ENCODE measurements at places on chromosomes 4 and X. TPM values are rescaled to one million over a fixed set of nuclear protein-coding genes. Genes with fewer than 3 reads are reported as not detected.
A peak's percentile ranks its signal among the peaks of the same experiment; 100 is the strongest.

Gene HSFX3
- total RNA-seq, result not detected

Gene PAGE4
- total RNA-seq, result not detected

Gene KLHL15
- total RNA-seq, result 9.6 TPM

Gene LRIT3
- total RNA-seq, result 0.15 TPM

Gene MAGEE2
- total RNA-seq, result not detected

Gene ARSJ
- not detected for total RNA-seq

DNA sequence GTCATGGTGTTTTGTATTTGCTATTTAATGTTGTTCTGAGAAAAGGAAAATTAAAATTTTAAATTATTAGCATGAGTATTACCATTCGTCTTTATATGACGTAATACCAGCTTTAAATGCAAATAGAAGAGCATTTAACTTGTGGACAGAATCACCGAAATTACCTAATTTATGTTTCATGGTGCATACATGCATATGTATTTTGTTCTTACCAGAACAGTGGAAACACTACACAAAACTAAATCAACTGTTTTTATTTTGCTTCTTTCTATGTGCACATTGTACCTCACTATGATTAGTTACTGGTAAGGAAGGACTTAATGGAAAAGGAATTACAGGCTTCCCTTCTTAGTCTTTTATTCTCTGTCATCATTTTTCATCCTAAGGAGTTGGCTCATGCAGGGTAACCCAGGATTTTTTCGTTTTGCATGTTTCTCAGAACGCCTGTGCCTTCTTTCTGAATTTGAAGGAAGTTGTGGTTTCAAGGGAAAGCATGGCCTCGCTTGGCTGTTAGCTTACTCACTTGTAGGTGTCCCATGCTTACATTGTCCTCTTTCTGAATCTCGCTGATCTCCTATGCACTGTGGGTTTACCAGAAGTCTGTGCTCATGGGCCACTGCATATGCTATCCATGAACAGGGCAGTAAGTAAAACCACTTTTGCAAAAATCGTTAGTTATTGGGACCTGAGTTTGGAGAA is 300.0 kb upstream of the PUDP start:
- no peaks in the 10 kb centered on the region for H3K27me3 ChIP-seq
- no peak overlapping the region for H3K4me3 ChIP-seq
- H3K4me1 ChIP-seq, result no peaks in the 10 kb centered on the region
- DNase-seq, result no peak

- H3K27ac ChIP-seq, result no peak overlapping the region
- H3K4me1 ChIP-seq, result no peaks in the 10 kb centered on the region
- DNase-seq, result no peak
Measured at GRCh38 chr4:25302626-25303025, 9.9 kb upstream of the ZCCHC4 start.

GRCh38 chr4:98482847-98483806 is 175.3 kb downstream of the TSPAN5 start:
- H3K4me1 ChIP-seq, result peaks cover 61% of the 10 kb centered on the region
- no peak overlapping the region for H3K4me3 ChIP-seq
- no peak for DNase-seq
- H3K27ac ChIP-seq, result peak overlapping the region; percentile 42

- peaks cover 2% of the 10 kb centered on the region for H3K4me1 ChIP-seq
- no peaks in the 10 kb centered on the region for H3K36me3 ChIP-seq
- H3K4me3 ChIP-seq, result no peak overlapping the region
- no peak overlapping the region for H3K27ac ChIP-seq
Measured at GRCh38 chrX:40971736-40972135, 113.5 kb upstream of the USP9X start.

- peaks cover 4% of the 10 kb centered on the region for H3K4me1 ChIP-seq
- DNase-seq, result peak; percentile 44
- no peaks in the 10 kb centered on the region for H3K27me3 ChIP-seq
- no peak overlapping the region for H3K4me3 ChIP-seq
Measured at GRCh38 chr4:52983563-52984303, 121.6 kb downstream of the RASL11B start.

DNA sequence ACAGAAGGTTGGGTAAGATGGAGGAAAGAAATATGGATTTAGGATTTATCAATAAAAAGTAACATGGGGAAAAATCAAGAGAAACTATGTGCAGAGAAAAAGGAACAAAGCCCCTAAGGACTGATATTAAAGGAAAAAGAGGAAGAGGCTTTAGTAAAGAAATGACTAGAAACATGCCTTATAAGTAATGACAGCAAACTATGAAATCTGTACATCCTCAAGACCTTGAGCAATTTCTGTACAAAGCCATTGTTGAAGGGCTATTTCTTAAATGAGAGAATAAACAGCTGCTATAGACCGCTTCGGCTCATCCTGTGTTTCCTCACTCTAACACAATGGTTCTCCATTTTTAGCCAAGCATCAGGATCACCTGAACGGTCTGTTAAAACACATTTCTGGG is 180.3 kb upstream of the ATOH1 start:
- H3K36me3 ChIP-seq, result no peaks in the 10 kb centered on the region
- DNase-seq, result no peak
- no peak overlapping the region for H3K4me3 ChIP-seq
- no peak overlapping the region for H3K27ac ChIP-seq
- no peaks in the 10 kb centered on the region for H3K4me1 ChIP-seq

GRCh38 chr4:41744572-41745291 is 3.8 kb downstream of the PHOX2B start:
- peaks cover 9% of the 10 kb centered on the region for H3K36me3 ChIP-seq
- peak overlapping the region; percentile 52 for H3K27ac ChIP-seq
- H3K4me1 ChIP-seq, result no peaks in the 10 kb centered on the region
- H3K27me3 ChIP-seq, result peaks cover 52% of the 10 kb centered on the region

- DNase-seq, result peak; percentile 39
- no peak overlapping the region for H3K4me3 ChIP-seq
- no peaks in the 10 kb centered on the region for H3K27me3 ChIP-seq
- peaks cover 16% of the 10 kb centered on the region for H3K4me1 ChIP-seq
Measured at GRCh38 chr4:113869743-113870375, 108.3 kb upstream of the CAMK2D start.

DNA sequence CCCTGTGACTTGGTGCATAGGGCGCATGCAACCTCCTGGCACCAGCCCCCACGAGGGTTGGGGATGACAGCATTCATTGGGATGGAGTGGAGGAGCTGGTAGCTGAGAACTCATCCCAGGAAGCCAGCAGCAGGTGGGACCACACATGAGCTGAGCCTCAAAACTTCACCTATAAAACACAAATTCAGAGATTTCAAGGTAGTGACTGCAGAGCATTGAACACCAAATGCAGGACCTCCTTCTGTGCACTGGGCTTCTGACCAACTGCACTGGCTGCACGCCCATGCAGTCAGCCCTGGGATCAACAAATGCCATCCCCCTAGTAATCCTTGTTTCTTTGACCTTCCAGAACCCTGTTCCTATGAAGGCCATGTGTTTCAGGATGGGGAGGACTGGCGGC is 197.8 kb downstream of the FRAS1 start:
- no peaks in the 10 kb centered on the region for H3K27me3 ChIP-seq
- no peak overlapping the region for H3K27ac ChIP-seq
- H3K4me1 ChIP-seq, result no peaks in the 10 kb centered on the region
- no peak for DNase-seq

DNA sequence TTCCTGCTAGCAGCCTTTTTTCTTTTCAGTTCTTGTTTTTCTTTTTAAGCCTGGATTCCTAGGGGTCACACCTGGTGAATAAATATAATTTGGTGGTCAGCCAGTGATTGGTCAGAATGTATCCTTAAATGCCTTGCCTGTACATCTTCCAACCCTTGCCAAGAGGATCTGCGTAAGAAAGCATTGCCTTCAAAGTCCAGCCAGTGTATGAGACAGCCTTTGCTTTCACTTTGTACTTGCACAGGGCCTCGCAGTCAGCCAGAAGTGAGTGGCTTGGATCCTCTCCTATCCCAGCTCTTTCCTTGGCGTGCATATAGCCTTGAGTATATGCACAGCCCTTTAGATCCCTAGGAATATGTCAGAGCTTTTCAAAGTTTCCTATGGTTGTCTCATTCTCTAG is 22.2 kb downstream of the KANTR start:
- no peak overlapping the region for H3K27ac ChIP-seq
- peaks cover 6% of the 10 kb centered on the region for H3K36me3 ChIP-seq
- no peaks in the 10 kb centered on the region for H3K27me3 ChIP-seq
- H3K4me1 ChIP-seq, result peaks cover 15% of the 10 kb centered on the region
- DNase-seq, result no peak
- no peak overlapping the region for H3K4me3 ChIP-seq

- H3K27me3 ChIP-seq, result no peaks in the 10 kb centered on the region
- no peak for DNase-seq
- no peak overlapping the region for H3K27ac ChIP-seq
- H3K4me3 ChIP-seq, result no peak overlapping the region
- no peaks in the 10 kb centered on the region for H3K36me3 ChIP-seq
- H3K4me1 ChIP-seq, result no peaks in the 10 kb centered on the region
Measured at GRCh38 chrX:129040124-129040523, 483.2 kb downstream of the SMARCA1 start.

- H3K4me1 ChIP-seq, result no peaks in the 10 kb centered on the region
- no peak overlapping the region for H3K27ac ChIP-seq
- H3K4me3 ChIP-seq, result no peak overlapping the region
- H3K36me3 ChIP-seq, result no peaks in the 10 kb centered on the region
- H3K27me3 ChIP-seq, result peaks cover 8% of the 10 kb centered on the region
Measured at GRCh38 chrX:145821898-145822571, 4.4 kb downstream of the SLITRK2 start.

GRCh38 chrX:19799319-19800182 is 87.8 kb downstream of the SH3KBP1 start:
- H3K27ac ChIP-seq, result peak overlapping the region; percentile 92
- peaks cover 45% of the 10 kb centered on the region for H3K36me3 ChIP-seq
- H3K27me3 ChIP-seq, result no peaks in the 10 kb centered on the region

- DNase-seq, result no peak
- no peak overlapping the region for H3K4me3 ChIP-seq
- H3K4me1 ChIP-seq, result no peaks in the 10 kb centered on the region
- no peaks in the 10 kb centered on the region for H3K36me3 ChIP-seq
Measured at GRCh38 chr4:170721812-170722373, 632.1 kb upstream of the AADAT start.
